NCI-H69 (cell line): ENCODE measurements at places on chromosomes 12 and 14.

- DNase-seq = peak; percentile 94
Measured at GRCh38 chr14:80215756-80216581, 4.7 kb upstream of the DIO2 start.

DNA sequence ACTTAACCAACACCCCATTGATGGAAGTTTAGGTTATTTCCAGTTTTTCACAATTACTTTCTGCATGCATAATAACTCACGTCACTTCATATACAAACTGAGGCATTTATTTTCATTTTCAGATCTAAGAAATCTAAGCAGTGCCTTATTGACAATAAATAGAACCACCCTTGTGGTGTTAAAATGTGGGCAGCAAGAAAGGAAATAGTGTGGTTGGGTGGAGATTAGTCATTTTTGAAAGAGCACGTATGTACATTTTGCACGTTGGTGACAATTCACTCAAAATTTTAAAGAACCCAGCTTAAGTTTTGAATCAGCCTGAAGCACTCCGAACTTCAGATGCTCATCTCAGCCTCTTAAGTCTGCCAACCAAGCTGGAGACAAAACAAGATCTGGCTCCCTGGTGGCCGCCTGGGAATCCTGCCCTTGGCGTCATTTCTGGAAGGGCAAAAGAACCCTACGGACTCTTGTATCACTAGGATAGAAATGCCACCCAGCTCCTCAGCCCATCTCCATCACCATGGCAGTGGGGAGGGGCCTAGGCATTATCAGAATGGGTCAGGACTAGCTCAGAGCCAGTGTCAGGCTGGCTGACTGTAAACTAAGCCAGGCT, 89.5 kb upstream of the BCL2L14 start:
- DNase-seq = no peak

- DNase-seq = peak; percentile 76
Measured at GRCh38 chr14:25537846-25538455, 488.0 kb upstream of the STXBP6 start.

DNA sequence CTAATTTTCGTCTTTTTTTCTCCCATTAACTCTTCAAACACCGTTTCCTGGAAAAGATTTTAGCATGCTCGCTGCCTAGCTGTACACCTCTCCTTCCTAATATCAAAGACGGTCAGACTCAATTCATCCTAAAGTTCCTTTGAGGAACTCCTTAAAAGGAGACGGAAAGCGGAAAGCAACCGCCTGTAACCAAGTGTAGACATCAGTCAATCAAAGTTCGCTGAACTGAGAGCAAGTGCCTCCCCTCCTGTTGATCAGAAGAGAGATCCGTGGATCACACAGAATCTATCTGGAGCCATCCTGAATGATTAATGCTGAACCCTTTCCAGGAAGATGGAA, 412 bp upstream of the TEP1 start:
- peak; percentile 39 for DNase-seq

DNA sequence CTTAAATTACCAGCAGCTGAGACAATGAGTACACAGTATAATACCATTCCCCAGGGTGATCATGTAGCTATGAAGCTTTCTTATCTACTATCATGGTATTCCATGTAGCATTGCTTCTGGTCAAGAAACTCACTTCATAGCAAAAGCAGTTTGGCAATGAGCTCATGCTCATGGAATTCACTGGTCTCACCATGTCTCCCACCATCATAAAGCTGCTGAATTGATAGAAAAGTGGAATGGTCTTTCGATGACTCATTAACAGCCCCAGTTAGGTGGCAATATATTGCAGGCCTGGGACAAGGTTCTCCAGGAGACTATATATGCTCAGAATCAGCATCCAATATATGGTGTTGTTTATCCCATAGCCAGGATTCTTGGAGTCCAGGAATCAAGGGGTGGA, 553.7 kb downstream of the FOXG1 start:
- DNase-seq = no peak

- DNase-seq = no peak
Measured at GRCh38 chr12:48690436-48690835, 8.4 kb upstream of the KANSL2 start.

- no peak for DNase-seq
Measured at GRCh38 chr12:48486261-48486660, 4.0 kb downstream of the C12orf54 start.

DNA sequence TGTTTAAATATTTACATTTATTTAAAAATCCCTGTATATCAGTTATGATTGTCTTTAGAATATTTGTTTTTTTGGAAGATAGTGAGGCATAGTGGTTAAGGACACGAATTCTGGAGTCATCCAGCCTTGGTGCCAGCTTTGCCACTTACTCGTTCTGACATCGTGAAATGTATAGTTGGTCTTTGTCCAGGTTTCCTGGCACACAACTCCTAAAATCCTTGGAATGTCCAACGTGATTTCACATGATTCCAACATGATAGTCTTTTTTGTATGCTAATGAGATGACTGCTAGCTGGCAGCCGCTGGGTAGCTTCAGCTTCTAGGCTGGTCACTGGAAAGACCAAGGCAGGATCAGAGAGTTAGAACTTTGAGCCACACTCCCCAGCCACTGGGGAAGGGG, 64.8 kb downstream of the PRICKLE1 start:
- no peak for DNase-seq

DNA sequence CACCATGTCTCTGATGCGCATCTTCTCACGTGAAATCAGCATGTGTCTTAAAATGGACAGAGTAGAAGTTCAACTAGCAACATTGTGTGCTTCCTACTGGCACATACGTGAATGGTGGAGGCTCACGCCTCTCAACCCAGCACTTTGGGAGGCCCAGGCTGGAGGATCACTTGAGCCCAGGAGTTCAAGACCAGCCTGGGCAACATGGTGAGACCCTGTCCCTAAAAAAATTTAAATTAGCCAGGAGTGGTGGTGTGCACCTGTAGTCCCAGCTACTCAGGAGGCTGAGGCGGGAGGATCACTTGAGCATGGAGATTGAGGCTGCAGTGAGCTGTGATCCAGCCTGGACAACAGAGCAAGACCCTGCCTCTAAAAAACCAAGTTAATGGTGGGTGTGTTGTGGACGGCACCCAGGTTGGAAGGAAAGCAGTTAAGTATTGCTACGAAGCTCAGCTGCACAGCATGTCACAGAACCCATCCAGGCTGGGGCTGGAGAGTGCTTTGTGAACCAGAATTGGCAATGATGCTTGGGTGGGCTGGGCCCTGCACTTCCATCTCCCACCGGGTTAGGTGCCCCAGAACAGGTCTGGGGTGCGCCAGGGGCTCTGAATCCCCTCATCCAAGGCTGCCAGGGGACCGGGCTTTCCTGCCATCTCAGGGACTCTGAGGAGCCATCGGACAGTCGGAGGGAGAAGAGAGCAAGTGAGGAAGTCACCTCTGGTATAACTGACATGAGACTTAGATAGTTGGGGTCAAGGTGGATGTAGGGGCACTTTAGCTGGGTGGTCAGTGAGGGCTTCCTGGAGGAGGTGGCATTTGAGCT, 33.0 kb upstream of the ULK1 start:
- no peak for DNase-seq

DNA sequence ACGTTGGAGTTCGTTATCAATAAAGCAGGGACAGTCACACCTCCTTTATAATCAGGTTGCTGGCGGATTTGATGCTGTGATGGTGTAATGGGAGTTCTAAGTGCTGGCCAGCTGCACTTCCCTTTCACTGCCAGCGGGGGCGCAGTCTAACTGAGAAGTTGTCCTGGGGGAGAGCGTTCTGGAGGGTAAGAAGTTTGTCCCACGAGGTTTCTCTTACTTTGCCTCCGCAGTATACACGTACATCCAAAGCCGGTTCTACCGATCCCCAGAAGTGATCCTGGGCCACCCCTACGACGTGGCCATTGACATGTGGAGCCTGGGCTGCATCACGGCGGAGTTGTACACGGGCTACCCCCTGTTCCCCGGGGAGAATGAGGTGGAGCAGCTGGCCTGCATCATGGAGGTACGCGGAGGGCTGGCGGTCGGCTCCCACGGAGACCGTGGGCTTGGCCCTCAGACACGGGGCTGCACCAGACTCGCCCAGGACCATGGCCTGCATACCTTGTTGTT, 42.7 kb downstream of the DYRK4 start:
- peak; percentile 89 for DNase-seq

DNA sequence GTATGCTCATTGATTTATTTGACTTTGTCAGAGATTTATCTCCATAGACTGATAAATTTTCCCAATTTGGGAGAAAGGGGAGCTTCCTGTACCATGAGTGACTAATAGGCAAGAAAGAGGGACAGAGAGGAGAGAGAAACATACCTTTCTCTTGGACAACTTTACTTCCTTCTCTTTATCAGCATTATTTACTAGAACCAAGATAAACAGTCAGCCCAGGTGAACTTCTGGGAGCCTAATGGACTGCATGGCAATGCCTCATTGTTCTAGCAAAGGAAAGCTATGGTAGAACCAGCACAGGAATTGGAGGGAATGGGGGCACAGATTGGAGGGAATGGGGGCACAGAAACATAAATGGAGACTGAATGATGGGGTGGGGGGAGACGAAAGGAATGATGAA, 63.4 kb upstream of the STXBP6 start:
- no peak for DNase-seq

GRCh38 chr12:29743801-29744200, 39.9 kb downstream of the TMTC1 start:
- DNase-seq = no peak
